Suprapubic skin (tissue), 4 donors: ENCODE measurements at places on chromosomes 4 and X. TPM values are rescaled to one million over a fixed set of nuclear protein-coding genes. Genes with fewer than 3 reads are reported as not detected.
A peak's percentile ranks its signal among the peaks of the same experiment; 100 is the strongest.

DNA sequence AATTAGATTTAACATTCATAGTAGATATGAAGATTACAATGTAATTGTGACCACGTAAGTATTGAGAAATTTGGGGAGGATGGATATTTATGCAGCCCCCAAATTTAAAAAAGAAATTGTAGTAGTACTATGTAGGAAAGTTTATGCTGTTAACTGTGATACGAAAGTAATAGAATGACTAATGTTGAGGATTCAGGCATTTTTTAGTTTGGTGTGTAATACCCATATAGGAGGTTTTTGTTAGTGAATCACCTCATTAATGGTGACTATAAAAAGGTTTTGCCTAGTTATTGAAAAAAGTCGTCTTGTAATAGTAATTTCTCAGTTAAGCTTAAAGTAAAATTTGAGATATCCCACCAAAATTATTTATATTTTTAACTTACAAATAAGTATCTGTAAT is 67.2 kb downstream of the SMARCAD1 start:
- no peaks in the 10 kb centered on the region for H3K27me3 ChIP-seq
- no peak overlapping the region for H3K4me3 ChIP-seq
- H3K4me1 ChIP-seq = no peaks in the 10 kb centered on the region
- H3K27ac ChIP-seq = no peak overlapping the region

DNA sequence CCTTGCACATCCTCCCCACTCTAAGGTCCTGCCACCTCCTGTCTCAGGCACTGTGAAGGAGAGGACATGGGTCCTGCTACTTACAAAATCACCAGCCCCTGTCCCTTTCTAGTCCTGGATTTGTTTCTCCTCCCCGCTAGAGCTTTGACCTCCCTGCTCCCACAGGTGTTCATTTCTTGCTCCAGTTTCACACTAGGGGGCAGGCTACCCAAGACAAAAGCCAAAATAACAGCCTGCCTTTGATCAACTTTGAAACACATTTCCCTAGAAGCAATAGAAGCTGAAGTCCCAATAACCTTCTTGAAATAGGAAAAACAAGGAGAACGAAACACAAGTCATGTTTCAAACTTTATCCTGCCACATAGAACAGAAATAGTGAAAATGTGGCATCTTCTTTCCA is 164.4 kb downstream of the QDPR start:
- H3K4me1 ChIP-seq = no peaks in the 10 kb centered on the region
- H3K27me3 ChIP-seq = no peaks in the 10 kb centered on the region
- H3K4me3 ChIP-seq = no peak overlapping the region
- no peak overlapping the region for H3K27ac ChIP-seq
- H3K36me3 ChIP-seq = no peaks in the 10 kb centered on the region

DNA sequence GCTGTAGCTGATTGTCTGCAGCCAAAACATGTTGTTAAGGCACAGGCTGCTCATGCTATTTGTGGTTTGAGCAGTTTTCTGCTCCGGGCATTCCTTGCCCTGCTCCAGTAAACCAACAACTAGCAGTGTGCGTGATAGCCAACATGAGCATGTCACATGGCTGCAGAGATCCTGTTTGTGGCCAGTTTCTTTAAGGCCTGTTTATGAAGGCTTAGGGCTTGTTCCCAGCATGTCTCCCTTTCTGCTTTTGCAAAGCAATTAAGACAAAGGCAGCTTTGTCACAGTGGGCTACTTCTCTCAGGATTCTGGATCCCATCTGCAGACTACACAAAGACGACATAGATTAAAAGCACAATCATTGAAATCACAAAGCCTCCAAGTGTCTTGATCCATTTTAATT is 160.5 kb downstream of the ZNF518B start:
- no peak overlapping the region for H3K4me3 ChIP-seq
- no peaks in the 10 kb centered on the region for H3K36me3 ChIP-seq
- no peak for DNase-seq
- peaks cover 18% of the 10 kb centered on the region for H3K4me1 ChIP-seq

GRCh38 chr4:154491341-154492271 is at the start of gene DCHS2:
DCHS2 (minus strand) TSS chr4:154491799; CDS start chr4:154491355, 444 bp downstream.
- peak within 1 kb of the TSS; percentile 48 for H3K4me3 ChIP-seq
- peaks cover 54% of the 10 kb centered on the region for H3K27me3 ChIP-seq
- H3K27ac ChIP-seq = no peak within 1 kb of the TSS
- no peak for DNase-seq
- no peaks in the 10 kb centered on the region for H3K36me3 ChIP-seq

DNA sequence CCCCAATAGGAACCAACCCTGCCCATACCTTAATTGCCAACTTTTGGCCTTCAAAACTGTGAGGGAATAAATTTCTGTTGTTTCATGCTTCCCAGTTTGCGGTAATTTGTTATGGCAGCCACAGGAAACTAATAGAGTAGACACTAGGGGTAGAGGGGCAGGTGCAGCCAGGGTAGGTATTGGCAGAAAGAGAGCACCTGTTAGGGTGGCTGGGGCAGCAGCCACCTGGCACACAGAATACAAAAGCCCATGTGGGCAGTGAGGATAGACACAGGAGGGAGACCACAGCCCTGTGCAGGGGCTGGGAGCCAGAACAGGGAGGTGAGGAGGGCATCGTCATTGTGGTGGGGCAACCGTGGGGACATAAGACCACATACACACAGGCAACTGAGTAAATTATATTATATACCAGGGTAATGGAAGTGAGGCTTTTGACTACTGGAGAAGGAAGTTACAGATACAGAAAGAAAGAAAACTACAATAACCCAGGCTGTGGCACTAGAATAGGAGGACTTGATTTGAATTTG is 28.2 kb downstream of the IRF2 start:
- peaks cover 63% of the 10 kb centered on the region for H3K4me1 ChIP-seq
- H3K36me3 ChIP-seq = no peaks in the 10 kb centered on the region
- H3K4me3 ChIP-seq = no peak overlapping the region
- DNase-seq = no peak

GRCh38 chrX:79400623-79401022 is 33.5 kb upstream of the ITM2A start:
- no peaks in the 10 kb centered on the region for H3K27me3 ChIP-seq
- no peak overlapping the region for H3K27ac ChIP-seq
- no peak for DNase-seq
- H3K36me3 ChIP-seq = no peaks in the 10 kb centered on the region

GRCh38 chr4:78185117-78185516 is 128.0 kb downstream of the FRAS1 start:
- H3K4me3 ChIP-seq = no peak overlapping the region
- H3K27me3 ChIP-seq = no peaks in the 10 kb centered on the region
- H3K27ac ChIP-seq = no peak overlapping the region
- H3K36me3 ChIP-seq = no peaks in the 10 kb centered on the region
- H3K4me1 ChIP-seq = no peaks in the 10 kb centered on the region
- no peak for DNase-seq

GRCh38 chr4:107572281-107572680 is 147.8 kb downstream of the PAPSS1 start:
- H3K4me1 ChIP-seq = no peaks in the 10 kb centered on the region
- no peaks in the 10 kb centered on the region for H3K27me3 ChIP-seq
- H3K4me3 ChIP-seq = no peak overlapping the region
- no peak overlapping the region for H3K27ac ChIP-seq
- no peaks in the 10 kb centered on the region for H3K36me3 ChIP-seq
- DNase-seq = no peak

- no peaks in the 10 kb centered on the region for H3K36me3 ChIP-seq
- H3K27me3 ChIP-seq = no peaks in the 10 kb centered on the region
- DNase-seq = no peak
- H3K4me1 ChIP-seq = no peaks in the 10 kb centered on the region
- no peak overlapping the region for H3K27ac ChIP-seq
These were observed 21.8 kb upstream of the GBA3 start for GRCh38 chr4:22670956-22671355.

DNA sequence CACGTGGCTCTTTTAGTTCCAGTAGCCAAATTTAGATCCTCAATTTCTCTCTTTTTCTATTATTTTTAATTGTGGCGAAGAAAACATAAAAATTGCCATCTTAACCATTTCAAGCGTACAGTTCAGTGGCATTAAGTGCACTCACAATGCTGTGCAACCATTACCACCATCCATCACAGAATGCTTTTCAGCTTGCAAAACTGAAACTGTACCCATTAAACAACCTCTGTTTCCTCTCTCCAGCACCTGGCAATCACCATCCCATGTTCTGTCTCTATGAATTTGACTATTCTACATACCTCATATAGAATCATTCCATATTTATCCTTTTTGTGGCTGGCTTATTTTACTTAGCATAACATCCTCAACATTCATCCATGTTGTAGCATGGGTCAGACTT is 74.9 kb downstream of the METTL14 start:
- no peak overlapping the region for H3K4me3 ChIP-seq
- H3K27ac ChIP-seq = no peak overlapping the region
- H3K36me3 ChIP-seq = peaks cover 6% of the 10 kb centered on the region
- peaks cover 70% of the 10 kb centered on the region for H3K4me1 ChIP-seq
- DNase-seq = no peak

GRCh38 chrX:91389026-91389425 is 45.6 kb upstream of the PABPC5 start:
- no peaks in the 10 kb centered on the region for H3K36me3 ChIP-seq
- no peak overlapping the region for H3K27ac ChIP-seq
- no peaks in the 10 kb centered on the region for H3K27me3 ChIP-seq

DNA sequence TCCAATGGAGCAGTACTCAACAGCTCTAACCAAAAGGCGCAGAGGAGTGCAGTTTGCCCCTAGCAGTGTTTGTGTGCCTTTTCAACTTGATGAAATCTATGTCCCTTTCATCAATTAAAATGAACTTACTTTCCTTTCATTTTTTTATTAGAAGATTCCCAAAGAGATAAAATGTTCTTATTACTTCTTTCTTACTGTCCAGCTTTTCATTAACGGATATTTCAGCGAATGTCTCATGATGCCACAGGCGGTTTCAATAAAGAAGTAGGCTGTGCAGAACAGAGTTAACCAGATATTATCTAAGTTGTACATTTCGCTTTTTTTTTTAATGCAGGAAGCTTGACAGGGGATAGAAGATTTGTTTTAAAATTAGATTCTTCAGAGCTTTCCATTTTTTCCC is 3.4 kb upstream of the MAOB start:
- H3K4me1 ChIP-seq = peaks cover 15% of the 10 kb centered on the region
- no peaks in the 10 kb centered on the region for H3K27me3 ChIP-seq
- DNase-seq = no peak
- no peaks in the 10 kb centered on the region for H3K36me3 ChIP-seq
- no peak overlapping the region for H3K27ac ChIP-seq

DNA sequence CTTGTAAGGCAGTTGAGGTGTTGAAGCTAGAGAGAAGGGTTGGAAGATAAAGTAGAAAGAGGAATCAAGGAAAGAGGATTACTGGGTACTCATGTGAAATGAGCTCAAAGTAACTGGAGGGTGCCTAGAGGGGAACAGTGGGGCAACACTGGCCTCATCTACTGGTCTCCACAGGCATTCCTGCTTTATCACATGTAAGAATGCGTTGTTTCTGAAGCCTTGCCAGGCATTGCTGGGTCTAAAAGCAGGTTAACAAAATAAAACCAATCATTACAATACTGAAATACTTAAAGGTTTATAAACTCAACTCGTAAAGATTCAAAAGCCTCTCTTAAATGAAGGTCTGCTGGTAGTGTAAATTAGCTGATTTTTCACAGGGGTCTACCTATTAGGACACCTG is 96.0 kb downstream of the FANCB start:
- H3K27ac ChIP-seq = no peak overlapping the region
- no peak overlapping the region for H3K4me3 ChIP-seq
- H3K4me1 ChIP-seq = no peaks in the 10 kb centered on the region
- H3K36me3 ChIP-seq = no peaks in the 10 kb centered on the region
- DNase-seq = no peak

DNA sequence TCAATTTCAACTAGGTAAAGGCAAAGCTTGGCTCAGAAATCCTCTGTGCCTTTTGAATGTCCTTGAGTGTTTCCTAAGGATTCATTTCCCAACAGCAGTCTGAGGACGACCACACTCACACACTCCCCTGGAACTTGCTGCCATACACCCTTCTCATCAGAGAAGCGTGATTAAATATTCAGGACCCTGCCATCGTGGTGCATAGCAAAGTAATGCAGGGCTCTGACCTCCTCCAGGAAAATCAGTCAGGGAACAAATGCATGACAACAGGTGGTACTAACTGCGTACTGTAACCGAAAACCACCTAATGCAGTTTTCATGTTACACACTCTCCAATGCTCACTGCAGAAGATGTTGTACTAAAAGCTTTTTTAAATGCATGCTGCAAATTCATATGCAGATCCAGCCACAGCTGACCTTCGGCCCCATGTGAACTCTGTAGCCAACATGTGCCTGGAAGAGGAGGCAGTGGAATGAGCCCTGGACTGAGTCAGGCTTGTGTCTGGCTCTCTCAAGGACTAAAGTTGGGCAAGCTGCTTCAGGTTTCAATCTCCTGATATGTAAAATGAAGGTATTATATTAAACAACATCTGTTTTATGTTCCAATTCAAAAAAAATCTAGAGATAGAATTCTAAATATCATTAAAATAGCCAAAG is 238.3 kb downstream of the KCNIP4 start:
- H3K4me1 ChIP-seq = no peaks in the 10 kb centered on the region
- H3K4me3 ChIP-seq = no peak overlapping the region
- H3K36me3 ChIP-seq = no peaks in the 10 kb centered on the region
- H3K27me3 ChIP-seq = no peaks in the 10 kb centered on the region
- no peak overlapping the region for H3K27ac ChIP-seq
- no peak for DNase-seq

- no peak for DNase-seq
- no peak overlapping the region for H3K27ac ChIP-seq
- no peaks in the 10 kb centered on the region for H3K36me3 ChIP-seq
- H3K27me3 ChIP-seq = no peaks in the 10 kb centered on the region
- H3K4me1 ChIP-seq = no peaks in the 10 kb centered on the region
These were observed 17.8 kb upstream of the PAGE2B start for GRCh38 chrX:55056820-55057674.

GRCh38 chr4:3190549-3190948 is 58.4 kb upstream of the MSANTD1 start:
- no peaks in the 10 kb centered on the region for H3K4me1 ChIP-seq
- peaks cover 85% of the 10 kb centered on the region for H3K36me3 ChIP-seq
- H3K27me3 ChIP-seq = no peaks in the 10 kb centered on the region
- DNase-seq = no peak
- no peak overlapping the region for H3K4me3 ChIP-seq

- H3K27me3 ChIP-seq = no peaks in the 10 kb centered on the region
- H3K4me3 ChIP-seq = no peak overlapping the region
- H3K4me1 ChIP-seq = no peaks in the 10 kb centered on the region
- no peak overlapping the region for H3K27ac ChIP-seq
These were observed 128.6 kb upstream of the SLC34A2 start for GRCh38 chr4:25527034-25527433.

DNA sequence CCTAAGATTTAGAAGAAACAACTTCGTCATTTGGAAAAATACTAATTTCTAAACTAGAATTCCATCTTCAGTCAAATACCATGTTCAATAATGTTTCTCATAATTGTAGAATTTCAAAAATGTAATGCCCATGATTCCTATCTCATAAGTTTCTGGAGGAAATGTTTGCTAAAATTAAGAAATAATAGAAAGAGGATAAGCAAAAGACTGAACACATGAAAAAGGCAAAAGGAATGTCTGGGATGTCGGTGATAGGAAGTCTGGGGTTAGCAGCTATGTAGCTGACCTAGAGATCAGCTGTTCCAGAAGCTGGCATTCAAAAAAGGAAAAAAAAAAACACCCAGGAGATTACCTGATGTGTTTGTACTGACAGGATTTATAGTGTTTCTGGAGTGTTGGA is 18.9 kb upstream of the PCDH10 start:
- no peaks in the 10 kb centered on the region for H3K4me1 ChIP-seq
- DNase-seq = no peak
- no peaks in the 10 kb centered on the region for H3K27me3 ChIP-seq
- H3K27ac ChIP-seq = no peak overlapping the region
- H3K36me3 ChIP-seq = no peaks in the 10 kb centered on the region

Gene ANKRD50
- 40.2 TPM for total RNA-seq

Gene DDIT4L
- total RNA-seq = 0.39 TPM

Gene PHEX
- total RNA-seq = 0.32 TPM

Gene CSAG1
- not detected for total RNA-seq

Gene NLGN4X
- total RNA-seq = 0.64 TPM
